Stimulated activated CD4-positive, alpha-beta T cell treated with anti-CD3 and anti-CD28 coated beads, Interleukin-1b, Interleukin-23, amount 100 ng/mL, for 24 hours (primary cell): ENCODE measurements at places on chromosomes 11 and 22.

- no peak for DNase-seq
Observed at GRCh38 chr11:56841210-56841810, 92.8 kb upstream of the OR9G4 start.

DNA sequence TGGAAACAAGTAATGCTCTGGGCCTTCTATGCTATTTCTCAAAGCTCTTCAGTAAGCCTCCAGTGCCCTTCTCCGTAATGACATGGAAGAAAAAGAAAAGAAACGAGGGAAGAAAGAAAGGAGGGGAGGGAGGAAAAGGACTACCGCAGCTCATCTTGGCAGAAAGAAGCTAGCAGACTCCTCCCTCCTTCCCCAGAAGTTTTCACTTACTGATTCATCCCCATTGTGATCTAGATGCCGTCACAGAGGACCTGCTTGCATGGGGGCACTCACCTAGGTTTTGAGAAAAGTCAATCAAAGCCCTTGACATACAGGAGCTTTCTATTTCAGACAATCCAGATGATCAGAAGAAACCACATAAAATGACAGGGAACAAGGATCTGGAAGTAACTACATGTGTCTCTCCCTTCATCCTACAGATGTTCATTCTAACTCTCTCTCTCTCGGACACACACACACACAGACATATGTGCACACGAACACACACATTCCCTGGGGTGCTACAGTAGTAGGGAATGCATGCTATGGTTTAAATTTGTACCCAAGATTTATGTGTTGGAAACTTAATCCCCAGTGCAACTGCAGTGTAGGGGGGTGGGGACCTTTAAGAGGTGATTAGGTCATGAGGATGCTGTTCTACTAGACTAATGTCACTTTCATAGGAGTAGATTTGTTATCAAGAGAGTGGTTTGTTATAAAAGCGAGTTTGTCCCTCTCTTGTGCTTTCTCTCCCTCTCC lies 37.6 kb upstream of the RCN1 start:
- DNase-seq, result no peak

GRCh38 chr11:41051919-41052635 lies 407.4 kb downstream of the LRRC4C start:
- DNase-seq, result no peak

DNA sequence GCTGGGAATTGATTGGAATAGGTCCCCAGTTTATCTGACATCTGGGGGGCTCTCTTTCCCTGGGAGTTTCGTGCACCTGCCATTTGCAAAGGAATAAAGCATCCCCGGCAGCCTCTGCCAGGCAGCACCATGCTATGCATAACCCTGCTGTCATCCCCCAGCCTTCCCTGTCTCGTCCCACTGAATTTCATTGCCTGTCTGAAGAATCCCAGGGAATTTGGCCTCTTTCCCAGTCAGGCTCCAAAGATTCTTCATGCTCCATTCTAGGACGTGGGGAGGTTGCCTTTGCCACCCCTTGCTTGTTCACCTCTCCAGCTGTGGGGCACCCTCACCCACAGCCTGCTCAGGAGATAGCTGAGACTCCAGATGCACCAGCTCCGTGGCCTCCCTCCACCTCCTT lies 195.1 kb upstream of the TBCEL start:
- no peak for DNase-seq

DNA sequence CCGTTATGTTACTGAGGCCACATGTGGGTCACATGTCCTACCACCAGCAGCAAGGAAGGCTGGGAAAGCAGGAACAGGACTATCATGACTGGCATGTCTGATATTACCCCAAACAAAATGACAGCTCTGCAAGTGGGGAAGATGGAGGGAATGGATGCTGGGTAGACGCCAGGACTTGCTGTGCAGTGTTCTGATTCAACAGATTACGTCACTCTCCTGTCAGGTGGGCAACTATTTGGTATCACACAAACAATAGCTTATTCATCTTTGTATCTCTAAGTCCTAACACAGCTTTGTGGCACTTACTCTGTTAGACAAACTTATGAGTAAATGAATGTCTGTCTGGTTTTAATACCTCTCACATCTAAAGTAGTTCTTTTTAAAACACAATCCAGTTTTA lies 105.2 kb downstream of the SPON1 start:
- no peak for DNase-seq

GRCh38 chr22:37803195-37803638 lies 4.5 kb upstream of the GCAT start:
- DNase-seq, result no peak

DNA sequence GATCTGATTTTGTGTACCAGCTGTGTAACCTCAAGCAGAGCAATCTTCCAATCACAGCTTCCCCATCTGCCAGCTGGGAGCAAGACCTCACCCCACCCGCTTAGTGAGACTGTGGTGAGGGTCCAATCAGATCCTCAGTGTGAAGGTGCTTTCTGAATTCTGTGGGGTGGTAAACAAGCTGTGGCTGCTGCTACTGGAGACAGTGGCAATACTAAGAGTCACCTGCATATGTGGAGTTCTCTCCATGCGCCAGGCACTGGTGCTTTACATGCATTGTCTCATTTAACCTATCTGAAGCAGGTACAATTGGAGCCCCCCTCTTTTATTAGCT lies 50.4 kb downstream of the CWC15 start:
- DNase-seq, result no peak

DNA sequence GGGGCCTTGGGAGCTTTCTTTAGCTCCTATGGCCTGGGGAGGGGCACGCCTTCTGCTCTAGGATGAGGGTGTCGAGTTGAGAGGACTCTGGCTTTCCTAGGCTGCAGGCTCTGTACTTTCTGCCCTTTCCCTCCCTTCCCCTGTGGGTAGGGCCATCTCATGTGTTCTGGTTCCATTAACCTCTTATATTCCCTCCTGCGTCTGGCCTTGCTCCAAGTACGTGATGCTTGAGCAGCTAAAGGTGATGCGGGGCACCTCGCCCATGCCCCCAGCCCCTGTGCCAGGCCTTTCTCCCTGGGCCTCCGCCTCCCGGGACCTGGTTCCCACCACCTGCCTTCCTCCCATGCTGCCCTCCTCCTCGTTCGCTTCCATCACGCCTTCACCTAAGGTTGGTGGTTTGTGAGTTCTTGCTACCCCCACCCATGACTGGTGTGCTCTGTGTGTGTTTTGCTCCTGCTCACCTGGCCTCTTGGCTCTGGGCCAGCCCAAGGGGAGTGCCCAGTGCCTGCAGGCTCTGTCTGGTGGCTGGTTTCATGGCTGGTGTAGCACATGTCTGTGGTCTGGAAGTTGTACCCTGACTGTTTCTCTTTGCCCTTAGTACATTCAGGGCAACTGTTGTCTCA lies 34.1 kb downstream of the PHLDB1 start:
- no peak for DNase-seq
